ENCODE measurements at places on chromosomes 11 and 22.

DNA sequence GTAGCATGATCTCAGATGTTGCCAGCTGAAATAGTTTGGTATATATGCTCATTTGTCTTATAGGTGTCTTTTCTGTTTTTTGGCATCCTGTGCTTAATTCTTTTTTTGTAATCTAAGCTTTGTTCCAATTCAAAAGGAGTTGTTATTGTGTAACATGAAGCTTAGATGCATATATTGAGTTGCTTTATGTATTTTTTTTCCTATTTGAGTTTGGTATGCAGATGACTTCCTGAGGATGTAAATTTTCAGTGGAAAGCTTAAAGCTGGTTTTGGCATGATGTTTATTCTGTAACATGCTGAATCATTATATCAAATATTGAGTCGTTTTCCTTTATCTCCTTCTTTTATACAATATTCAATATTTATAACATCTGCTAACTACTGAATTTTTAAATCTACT, 69.4 kb downstream of the DDX10 start:
- DNase-seq = no peak

- DNase-seq = no peak
Observed at GRCh38 chr11:44351898-44352498, 42.1 kb upstream of the ALX4 start.

DNA sequence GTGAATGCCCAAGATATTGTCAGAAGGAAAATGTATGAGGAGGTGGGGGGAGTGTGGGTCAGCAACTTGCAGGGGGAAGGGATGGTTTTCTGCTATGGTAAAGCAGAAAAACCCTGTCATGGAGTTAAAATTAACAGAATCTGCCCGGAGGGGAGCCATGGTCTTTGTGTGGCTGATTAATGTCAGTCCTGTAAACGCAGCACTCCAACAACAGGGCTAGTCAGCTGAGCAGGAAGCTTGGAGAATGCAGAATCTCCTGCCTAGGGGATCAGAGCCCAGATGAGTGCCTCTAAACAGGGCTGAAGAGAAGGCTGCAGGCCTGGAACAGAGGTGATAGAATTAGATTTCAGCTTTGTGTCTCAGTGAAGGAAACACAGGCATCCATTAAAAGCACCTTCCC, 140.9 kb upstream of the MTNR1B start:
- no peak for DNase-seq

GRCh38 chr11:33616552-33616951, 84.1 kb downstream of the C11orf91 start:
- DNase-seq = no peak

DNA sequence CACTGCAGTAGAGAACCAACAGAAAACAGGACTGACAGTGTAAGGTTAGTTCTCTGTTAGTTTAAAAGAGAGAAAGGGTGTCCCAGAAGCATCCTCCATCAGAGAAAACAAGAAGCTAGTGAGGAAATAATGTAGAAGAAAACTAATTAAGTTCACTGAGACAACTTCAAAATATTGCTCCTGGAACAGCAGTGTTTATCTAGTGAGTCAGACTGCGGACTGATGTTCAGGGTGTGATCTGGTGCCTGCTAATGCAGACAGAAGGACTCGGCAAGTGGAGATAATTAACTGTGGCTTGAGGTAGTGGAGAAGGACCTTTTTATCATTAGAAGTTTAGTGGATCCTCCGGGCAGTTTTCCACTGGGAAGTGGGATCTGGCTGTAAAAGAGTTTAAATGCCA, 55.4 kb downstream of the CDON start:
- DNase-seq = no peak

DNA sequence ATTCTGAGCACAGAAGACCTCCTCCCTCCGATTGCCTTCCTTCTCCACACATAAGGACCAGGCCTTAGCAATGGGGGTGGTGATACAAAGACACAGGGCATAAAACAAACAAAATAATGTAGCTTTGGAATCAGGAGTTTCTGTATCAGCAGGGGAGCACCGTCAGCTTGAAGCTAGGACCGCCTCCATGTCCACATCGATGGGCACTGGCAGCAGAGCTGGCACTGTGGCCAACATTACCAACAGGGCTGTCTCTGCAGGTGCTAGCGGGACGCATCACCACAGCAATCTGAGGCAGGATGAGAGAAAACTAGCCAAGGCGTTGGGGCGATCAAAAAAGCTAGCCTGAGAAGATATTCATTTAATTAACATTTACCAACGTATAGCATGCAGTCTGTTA, 201.4 kb downstream of the MAML2 start:
- DNase-seq = no peak
